SHP77 (cell line): ENCODE measurements at places on chromosomes 5 and 9.
A peak's percentile ranks its signal among the peaks of the same experiment; 100 is the strongest.

DNA sequence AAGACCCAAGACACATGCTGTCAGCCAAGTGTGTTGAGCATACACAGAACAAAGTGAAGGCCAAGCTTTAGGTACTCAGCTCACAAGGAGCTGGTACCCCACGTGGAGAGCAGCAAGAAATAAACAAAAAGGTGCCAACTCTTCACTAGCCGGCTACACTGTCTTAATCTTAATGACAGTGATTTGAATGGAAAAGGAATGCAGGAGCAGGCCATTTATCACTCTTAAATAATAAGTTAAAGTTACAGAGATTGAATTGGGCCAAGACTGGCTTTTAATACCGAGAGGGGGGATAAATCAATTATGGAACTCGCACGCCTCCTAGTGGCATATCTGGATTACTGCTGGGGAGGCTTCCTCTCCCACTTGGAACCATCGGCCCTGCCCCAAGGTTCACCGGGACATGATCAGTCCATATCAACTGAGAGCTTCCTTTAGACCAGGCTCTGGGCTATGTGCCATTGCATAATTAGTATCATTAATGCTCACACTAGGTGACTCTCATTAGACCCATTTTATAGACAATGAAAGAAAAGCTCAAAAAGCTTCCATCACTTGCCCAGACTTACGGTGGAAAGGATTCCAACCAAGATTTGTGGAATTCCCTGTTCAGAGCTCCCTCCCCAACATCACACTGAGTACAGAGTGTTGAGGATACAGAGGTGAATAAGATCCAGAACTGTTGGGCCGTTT, 94.0 kb downstream of the ACTL7B start:
- DNase-seq, result peak; percentile 22

DNA sequence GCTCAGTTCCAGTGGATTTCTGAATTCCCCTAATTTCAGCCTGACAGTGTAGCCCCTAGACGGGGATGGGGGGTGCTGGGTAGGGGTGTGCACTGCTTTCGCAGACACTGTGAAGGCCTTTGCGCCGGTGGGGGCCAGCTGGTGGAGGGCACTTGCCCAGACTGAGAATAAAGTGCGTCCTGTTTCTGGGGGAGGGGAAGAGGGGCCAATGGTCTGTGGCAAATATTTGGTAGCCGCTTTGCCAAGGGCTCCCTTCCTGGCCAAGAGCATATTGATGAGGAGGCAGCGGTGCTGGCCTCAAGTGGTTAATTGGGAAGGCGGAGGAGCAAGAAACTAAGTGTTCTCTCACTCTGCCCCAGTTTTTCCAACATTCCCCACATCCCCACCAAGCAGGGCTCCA, 1.4 kb downstream of the CXCL14 start:
- no peak for DNase-seq

GRCh38 chr9:110143950-110144545, 63.9 kb downstream of the C9orf152 start:
- no peak for DNase-seq

- no peak for DNase-seq
These were observed 33.7 kb downstream of the ADAMTSL2 start for GRCh38 chr9:133568186-133568585.

DNA sequence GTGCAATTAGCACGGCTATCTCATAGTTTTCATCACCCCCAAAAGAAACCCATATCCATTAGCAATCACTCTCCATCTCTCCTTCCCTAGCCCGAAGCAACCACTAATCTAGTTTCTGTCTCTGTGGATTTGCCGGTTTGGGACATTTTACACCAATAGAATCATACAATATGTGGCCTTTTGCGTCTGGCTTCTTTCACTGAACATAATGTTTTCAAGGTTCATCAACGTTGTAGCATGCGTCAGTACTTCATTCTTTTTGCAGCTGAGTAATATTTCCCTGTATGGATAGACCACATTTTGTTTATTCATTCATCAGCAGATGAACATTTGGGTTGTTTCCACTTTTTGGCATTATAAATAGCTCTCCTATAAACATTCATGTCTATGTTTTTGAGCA, 75.4 kb upstream of the TBC1D2 start:
- DNase-seq, result no peak

GRCh38 chr9:114110180-114110579, 11.1 kb upstream of the KIF12 start:
- DNase-seq, result no peak

DNA sequence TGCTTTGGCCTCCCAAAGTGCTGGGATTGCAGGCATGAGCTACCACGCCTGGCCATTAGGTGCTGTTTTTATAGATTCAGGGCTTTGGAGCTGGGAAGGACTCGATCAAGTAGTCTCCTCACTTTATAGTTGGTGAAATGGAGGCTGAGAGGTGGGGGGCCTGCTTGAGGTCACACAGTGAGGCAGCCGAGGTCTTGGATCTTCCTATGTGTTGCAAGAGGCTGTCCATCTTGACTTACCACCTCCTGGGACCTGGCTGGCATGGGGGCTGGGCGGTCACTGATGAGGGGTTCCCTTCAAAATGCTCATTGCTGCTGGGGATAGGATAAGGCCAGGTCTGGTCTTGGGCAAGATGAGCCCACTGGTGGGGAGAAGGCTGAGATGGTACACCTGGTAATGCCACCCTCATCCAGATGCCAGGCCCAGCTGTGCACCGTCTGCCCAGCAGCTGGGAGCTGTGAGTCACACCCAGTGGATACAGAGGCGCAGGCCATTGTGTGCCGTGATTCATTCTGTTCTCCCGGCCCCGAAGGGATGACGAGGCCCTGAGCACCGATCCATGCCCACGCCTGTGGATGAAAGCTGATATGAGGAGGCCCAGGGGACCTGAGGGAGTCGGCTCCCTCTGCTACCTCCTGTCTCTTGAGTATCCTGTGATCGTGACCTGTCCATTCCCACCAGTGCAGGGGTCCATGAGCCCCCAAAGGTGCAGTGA, 10.5 kb upstream of the NDST1 start:
- DNase-seq, result no peak

DNA sequence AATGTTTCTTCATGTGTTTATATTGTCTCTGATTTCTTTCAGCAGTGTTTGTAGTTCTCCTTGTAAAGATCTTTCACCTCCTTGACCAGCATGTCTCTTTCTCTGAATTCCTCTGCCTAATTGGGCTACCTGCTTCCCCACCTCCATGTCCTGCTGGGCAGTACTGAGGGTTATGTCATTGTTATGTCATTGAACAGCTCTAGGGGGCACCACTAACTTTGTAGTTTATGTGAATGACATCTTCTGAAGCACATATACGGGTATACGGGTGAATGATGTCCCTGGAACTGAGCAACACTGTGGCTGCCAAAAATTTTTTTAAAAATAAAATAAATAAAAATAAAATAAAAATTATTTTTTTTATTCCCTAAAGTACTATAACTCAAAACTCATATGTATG, 16.9 kb upstream of the SNCAIP start:
- no peak for DNase-seq

GRCh38 chr5:167870055-167870454, 421.4 kb upstream of the WWC1 start:
- DNase-seq, result no peak

GRCh38 chr5:177982072-177982727, 13.8 kb downstream of the PROP1 start:
- DNase-seq, result no peak

GRCh38 chr5:158054223-158055110, 195.5 kb upstream of the CLINT1 start:
- no peak for DNase-seq

DNA sequence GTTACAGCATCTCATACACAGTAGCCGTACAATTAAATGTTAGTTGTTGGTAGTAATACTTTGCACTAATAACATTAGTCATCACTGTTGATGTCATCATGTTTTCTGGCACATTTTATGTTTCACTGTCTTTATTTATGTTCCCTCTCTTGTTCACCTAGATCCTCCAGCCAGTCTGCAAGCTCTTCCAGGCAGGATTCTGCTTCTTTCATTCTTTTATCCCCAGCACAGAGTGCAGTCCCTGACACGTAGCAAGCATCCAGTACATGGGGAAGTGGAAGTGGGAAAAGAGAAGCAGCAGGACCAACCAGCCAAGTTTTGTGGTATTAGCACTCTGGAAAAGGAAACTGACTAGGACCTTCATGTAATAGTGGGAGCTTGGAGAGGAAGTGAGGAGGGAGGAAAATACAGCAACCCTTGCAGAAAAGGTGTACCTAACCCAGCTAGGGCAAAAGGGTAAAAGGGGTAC, 89.7 kb upstream of the SLC44A1 start:
- no peak for DNase-seq

- DNase-seq, result no peak
These were observed 552.0 kb upstream of the CLINT1 start for GRCh38 chr5:158410976-158411375.

DNA sequence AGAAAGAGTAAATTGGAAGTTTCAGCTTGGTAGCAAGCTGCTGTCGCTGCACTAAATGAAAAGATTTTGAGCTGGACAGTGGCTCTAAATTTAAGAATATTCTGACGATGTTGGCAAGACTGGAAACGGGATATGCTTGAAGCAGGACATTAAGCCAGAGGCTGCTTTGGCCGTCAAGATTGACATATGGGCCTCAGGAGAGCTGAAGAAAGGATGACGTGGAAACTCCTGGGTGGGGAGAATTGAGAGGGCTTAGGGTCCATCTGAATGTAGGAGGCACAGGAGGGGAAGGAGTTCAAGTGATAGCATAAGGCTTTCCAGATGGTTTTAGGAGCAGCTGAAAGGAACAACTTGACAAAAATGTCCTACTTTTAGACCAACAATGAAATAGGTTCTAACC, 108.9 kb downstream of the PAPPA start:
- DNase-seq, result no peak

GRCh38 chr9:132597073-132597775, 14.8 kb downstream of the BARHL1 start:
- no peak for DNase-seq

DNA sequence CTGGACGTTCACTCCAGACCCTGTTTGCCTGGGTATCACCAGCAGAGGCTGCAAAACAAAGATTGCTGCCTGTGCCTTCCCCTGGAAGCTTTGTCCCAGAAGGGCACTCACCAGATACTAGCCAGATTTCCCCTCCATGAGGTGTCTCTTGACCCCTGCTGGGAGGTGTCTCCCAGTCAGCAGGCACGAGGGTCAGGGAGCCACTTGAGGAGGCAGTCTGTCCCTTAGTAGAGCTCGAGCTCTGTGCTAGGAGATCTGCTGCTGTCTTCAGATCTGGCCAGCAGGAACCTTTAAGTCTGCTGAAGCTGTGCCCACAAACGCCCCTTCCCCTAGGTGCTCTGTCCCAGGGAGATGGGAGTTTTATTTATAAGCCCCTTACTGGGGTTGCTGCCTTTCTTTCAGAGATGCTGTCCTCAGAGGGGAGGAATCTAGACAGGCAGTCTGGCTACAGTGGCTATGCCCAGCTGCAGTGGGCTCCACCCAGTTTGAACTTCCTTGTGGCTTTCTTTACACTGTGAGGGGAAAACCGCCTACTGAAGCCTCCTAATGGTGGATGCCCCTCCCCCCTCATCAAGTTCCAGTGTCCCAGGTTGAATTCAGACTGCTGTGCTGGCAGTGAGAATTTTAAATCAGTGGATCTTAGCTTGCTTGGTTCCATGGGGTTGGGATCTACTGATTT, 253.9 kb downstream of the SPATA31D1 start:
- DNase-seq, result no peak

DNA sequence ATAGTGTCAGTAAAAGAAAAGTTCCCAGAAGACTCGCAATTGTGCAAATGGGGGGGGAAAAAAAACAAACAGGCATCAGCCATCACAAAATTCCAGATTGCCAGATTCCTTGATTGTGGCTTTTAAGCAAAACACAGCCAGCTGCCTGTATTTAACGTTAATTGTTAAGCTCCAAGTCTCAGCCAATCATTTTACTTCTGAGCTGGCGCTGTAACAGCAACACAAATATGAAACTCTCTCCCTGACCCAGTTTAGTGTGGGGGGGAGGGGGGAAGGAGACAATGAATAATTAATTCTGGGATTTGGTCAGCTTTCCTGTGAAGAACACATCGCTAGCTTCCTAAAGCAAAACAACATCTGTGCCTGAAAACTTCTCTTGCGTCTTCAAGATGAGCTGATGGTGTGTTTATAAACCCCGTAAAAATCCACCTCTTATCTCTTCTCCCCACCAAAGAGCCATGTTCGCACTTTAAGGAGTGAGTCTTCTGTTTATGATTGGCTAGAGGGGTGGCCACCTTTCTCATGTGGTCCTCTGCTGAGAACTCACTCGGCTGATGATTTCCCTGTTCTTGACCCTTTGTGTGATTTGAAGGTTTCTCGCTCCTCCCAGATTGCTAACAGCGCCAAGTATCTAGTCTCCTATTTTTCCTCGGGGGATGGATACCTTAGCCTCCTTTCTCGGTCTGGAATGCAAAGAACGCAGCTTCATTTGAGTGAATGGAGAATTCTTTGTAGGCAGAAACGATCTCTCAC, 160.2 kb upstream of the DAPK1 start:
- no peak for DNase-seq

GRCh38 chr9:79946712-79947111, 374.9 kb downstream of the TLE4 start:
- no peak for DNase-seq

DNA sequence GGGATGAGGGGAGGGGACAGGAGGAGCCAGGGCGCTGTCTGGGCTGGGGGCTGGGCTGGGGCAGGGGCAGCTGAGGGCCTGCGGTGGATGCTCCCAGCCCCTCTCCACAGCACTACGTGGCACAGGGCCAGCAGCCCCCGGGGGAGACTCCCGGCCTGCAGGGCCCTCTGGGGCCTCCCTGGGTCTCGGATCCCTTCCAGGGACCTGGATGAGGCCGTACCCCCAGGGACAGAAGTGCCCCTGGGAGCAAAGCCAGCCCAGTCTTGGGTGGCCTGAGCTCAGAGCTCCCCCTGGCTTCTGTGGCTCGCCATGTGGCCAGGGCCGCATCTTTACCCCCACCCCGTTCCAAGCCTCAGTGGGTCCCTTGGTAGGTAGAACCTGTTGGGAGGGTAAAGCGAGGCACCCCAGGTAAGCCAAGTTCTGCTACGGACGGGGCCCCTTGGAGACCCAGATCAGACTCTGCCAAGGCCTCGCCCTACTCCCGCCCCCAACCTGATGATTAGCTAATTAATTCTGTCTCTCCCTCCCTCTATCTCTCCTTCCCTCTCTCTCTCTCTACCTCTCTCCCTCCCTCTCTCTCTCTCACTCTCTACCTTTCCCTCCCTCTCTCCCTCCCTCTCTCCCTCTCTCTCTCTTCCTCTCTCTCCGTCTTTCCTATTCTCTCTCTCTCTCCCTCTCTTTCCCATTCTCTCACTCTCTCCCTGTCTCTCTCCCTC, 24.3 kb downstream of the KCNT1 start:
- DNase-seq, result no peak

GRCh38 chr5:5932824-5933223, 445.5 kb downstream of the MED10 start:
- DNase-seq, result no peak

- no peak for DNase-seq
These were observed 152.9 kb downstream of the FRMD3 start for GRCh38 chr9:83385317-83385716.

- no peak for DNase-seq
These were observed 4.6 kb downstream of the SMC5 start for GRCh38 chr9:70263421-70263820.

DNA sequence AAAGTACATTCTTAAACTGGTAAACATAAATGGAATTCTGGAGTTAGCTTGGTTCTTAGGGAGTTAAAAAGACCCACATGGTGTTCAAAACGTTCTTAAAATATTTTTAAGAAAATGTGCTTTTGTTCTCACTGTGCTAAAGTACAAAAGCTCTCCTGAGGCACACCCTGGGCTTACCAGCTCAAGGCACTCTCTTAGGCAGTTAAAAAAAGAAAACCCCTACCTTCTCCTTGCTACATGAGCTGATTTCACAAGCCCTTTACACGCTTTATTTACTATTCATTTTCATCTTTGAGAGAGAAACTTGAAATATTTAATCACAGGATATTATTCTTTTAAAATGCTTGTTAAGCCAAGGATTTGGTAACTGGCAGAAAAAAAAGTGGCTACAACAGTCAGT, 723.3 kb upstream of the GRAMD2B start:
- peak; percentile 14 for DNase-seq
